Prostate gland (tissue), 2 donors: ENCODE measurements at places on chromosomes 2 and 18. TPM values are rescaled to one million over a fixed set of nuclear protein-coding genes. Genes with fewer than 3 reads are reported as not detected.

DNA sequence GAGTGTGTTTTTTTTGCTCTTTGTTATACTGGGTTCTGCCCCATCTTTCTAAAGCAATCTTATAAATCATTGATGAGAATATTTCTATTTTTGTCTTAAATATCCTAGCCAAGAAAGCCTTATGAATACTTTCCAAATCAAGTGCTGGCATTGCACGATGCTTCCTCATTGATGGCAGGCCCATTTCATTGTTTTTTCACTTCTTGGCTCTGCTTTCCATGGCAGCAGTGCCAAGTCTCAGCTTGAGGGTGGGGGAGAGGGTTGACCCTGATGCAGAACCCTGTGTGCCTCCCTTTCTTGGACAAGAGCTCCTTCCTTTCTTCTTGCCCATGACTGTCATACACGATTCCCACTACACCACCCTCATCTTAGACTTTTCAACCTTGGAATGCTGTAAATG is 16.7 kb upstream of the CELF4 start:
- no peak for DNase-seq

DNA sequence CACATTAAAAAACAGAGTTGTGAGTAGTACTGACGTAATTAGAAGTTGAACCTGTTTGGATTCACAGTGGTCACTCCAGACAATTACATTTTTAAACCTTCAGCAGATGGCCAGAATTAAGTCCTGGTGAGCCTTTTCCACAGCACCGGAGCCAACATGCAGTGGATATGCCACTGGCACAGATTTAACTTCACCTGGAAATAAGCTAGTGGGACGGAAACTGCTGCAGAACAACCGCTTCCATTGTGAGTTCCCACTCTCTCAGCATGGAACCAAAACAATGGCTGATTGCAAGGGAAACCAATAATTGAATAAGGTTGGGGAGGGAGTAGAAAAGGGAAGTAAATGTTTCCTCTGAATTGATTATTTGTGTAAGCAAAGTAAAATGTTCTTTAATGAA is 515.1 kb downstream of the STK39 start:
- DNase-seq = no peak

DNA sequence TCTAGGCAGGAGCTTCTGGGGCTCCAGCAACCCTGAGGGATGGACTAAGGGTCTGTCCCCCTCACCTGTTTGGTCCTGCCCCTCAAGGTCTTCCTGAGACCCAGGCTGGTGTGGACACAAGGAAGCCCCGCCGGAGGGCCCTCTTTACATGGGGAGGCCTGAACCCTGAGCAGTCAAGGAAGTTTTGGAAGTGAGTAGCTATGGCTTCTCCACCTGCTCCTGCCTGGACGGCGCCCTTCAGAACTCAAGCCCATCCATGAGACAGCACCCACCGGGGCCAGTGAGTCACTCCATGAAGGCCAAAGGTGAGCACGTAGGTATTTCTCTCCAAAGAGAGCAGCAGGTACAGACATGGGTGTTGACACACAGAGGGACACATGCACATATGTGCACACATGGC is 98.2 kb upstream of the CTDP1 start:
- no peak for DNase-seq

- no peak for DNase-seq
Measured at GRCh38 chr2:219381448-219381847, 6.3 kb downstream of the DNPEP start.

DNA sequence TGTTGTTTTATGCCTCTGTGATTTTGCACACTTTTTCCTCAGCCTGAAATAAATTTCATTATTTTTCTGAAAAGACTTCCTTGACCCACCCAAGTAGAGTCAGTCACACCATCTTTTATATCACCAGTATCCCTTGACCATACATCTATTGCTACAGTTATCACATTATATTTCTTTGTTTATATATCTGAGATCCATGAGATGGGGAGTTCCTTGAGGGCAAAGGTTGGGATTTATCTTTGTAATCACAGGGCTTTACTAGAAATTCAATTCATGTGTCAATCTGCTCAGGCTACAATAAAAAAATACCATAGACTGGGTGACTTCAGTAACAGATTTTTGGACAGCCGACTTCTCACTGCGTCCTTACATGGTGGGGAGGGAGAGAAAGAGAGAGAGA is 12.8 kb upstream of the RNF138 start:
- DNase-seq = no peak

The ANKRD62 gene
- total RNA-seq = not detected

GRCh38 chr2:33763671-33764310 is 164.7 kb upstream of the FAM98A start:
- no peak for DNase-seq

- no peak for DNase-seq
Measured at GRCh38 chr2:159775021-159775420, 23.0 kb downstream of the CD302 start.

DNA sequence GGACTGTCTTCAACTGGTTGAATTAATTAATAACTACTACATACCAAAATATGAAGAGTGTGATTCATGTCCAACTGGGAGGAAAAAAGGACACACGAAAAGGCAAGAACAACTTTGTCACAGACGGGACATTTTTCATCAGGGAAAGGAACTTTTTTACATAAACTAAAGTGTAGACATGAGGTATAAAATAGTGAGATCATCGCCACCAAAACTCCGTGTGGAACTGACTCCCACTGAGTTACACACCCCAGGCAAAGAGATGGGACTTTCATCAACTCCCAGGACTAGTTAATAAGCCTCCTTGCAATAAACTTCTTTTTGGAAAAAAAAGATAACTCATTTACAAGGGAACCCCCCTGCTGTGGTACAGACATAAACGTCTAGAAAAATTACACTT is 12.9 kb upstream of the NMI start:
- DNase-seq = no peak

The RAD51AP2 gene
- total RNA-seq = not detected

The UGT1A5 gene
- total RNA-seq = 0.41 TPM

- DNase-seq = no peak
Measured at GRCh38 chr2:234649951-234650350, 153.1 kb upstream of the ARL4C start.

GRCh38 chr2:231243866-231244265 is 45.4 kb downstream of the ARMC9 start:
- no peak for DNase-seq

- DNase-seq = peak; percentile 42
Measured at GRCh38 chr2:219171231-219171651, 1.4 kb upstream of the SLC23A3 start.

DNA sequence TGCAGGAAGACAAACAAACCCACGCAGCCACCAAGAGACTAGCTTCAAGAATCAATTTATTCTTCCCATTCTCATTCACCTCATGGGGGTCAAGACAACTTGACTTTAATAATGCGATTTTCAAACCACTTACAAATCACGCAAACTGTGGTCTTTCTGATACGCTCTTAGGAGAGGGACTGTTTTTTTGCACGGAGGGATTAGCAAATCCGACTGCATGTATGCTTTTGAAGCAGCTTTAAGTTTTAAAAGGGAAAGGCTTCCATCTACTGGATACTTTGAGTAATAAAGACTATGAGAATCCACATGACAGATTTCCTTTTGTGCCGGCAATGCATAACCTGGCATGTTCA is 322.9 kb upstream of the KCNJ3 start:
- no peak for DNase-seq
